ENCODE measurements at places on chromosomes 16 and 17.
A peak's percentile ranks its signal among the peaks of the same experiment; 100 is the strongest.

- peak; percentile 29 for DNase-seq
These were observed 144.1 kb downstream of the RAB11FIP4 start for GRCh38 chr17:31535581-31535981.

DNA sequence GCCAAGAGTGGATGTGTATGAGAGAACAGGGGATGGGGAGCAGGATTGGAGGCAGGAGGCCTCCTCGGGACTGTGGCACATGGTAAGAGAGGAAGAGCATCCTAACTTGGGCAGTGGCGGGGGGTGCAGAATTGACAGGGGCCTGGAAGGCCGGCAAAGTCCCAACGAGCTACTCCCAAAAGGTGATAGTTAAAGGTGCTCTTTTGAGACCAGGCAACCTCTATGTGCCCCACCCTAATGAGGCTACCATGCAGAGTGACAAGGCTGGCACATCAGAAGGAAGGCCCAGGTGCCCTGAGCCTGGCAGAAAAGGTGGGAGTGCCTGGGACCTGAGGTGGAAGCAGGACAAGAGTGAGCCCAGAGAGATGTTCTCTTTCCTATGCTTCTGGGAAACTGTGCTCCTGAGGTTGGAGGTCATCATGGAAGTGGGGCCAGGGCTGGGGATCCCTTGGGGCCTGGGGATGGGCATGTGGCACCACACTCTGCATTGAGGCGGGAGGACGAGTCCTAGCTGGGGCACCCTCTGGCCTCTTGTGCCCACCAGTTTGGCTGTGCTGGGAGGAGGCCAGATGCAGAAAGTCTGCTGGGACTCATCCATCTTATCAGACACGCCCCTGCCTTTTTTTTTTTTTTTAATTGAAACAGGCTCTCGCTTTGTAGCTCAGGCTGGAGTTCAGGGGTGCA, 5.9 kb downstream of the RAB11FIP4 start:
- DNase-seq = no peak

GRCh38 chr17:34519282-34519681, 60.1 kb upstream of the TMEM132E start:
- peak; percentile 20 for DNase-seq

DNA sequence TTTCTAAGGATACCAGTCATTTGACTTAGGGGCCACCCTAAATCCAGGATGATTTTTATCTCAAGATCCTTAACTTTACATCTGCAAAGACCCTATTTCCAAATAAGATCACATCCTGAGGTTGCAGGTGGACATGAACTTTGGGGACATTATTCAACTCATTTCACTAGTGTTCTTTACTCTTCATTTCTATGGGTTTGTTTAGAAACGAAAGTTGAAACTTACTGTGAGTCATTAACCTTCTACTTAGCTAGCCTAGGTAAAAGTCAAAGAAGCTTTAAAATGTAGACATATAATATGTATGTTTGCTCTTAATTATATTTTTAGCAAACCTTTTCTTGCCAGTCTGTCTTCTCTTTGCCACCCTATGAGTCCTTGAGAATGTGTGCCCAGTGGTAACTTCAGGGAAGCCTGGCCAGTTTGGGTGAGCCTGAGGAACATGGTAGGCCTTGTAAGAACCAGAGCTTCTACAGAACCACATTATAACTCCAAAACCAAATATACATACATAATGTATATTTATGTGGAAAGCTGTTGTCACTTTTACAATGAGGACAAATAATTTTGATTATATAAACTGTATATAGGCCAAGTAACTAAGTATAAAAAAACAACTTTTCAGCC, 38.4 kb downstream of the BPTF start:
- DNase-seq = no peak

DNA sequence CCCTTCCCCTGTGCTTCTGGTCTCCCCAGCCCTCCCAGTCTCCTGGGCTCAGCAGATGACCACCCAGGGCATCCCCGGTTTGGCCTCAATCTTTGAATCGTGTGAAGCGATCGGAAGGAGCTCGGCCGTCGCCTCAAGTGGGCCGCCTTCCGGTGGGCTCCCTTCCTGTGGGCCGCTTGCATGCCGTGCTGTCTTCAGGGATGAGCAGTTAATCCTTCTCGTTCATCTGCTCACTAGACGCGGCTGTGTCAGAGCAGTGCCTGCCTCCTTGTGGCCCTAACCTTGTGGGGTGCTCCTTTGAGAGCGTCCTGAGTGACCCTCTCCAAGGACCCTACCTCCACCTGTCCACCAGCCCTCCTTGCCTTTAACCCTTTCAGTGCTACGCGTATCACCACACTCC, 40.4 kb downstream of the BAIAP2 start:
- DNase-seq = no peak

GRCh38 chr17:29698019-29698777, 75.5 kb upstream of the CORO6 start:
- DNase-seq = no peak

GRCh38 chr16:2485811-2486507, 11.0 kb downstream of the TBC1D24 start:
- DNase-seq = no peak

GRCh38 chr16:28984619-28985135, at the start of gene LAT:
LAT (plus strand) TSS chr16:28985052; CDS start chr16:28985418, 366 bp downstream.
- DNase-seq = peak; percentile 70

DNA sequence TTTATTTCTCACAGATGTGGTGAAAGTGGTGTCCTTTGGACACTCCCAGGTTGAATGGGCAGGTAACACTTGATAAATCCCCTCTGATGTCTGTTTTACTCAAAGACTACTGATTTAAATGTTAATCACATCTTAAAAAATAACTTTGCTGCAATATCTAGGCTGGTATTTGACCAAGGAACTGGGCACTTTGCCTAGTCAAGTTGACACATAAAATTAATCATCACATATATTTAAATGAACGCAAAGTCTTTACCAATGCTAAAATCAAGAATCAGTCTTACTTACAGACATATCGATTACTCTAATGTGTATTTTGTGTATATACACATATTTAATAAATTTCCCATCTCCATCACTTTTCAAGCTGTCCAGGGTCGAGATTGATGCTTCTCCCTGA, 7.0 kb downstream of the MT2A start:
- DNase-seq = no peak

- no peak for DNase-seq
These were observed 62.4 kb downstream of the VAT1L start for GRCh38 chr16:77850636-77851333.

- peak; percentile 18 for DNase-seq
These were observed at the start of gene HSD11B2 for GRCh38 chr16:67430977-67431774. HSD11B2 (plus strand) TSS chr16:67431121; CDS start chr16:67431249, 128 bp downstream.

DNA sequence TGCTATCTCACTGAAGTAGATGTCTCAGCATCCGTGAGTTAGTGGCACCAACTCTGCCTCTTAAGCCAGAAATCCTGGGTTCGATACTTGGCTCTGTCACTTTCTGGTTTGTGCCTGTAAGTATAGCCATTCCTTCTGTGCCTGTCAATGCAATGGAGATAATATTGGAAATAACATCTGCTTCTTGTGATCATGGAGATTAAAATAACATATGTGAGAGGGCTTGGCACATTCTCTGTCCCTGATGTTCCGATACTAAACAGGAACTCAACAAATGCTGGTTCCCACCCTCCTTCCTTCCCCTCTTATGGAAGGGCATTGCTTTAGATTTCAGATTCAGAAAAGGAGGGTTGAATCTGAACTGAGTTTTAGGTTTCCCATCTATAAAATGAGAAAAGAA, 39.8 kb downstream of the TBX4 start:
- DNase-seq = no peak

- peak; percentile 55 for DNase-seq
These were observed 7.5 kb downstream of the EPOP start for GRCh38 chr17:38667099-38667786.

DNA sequence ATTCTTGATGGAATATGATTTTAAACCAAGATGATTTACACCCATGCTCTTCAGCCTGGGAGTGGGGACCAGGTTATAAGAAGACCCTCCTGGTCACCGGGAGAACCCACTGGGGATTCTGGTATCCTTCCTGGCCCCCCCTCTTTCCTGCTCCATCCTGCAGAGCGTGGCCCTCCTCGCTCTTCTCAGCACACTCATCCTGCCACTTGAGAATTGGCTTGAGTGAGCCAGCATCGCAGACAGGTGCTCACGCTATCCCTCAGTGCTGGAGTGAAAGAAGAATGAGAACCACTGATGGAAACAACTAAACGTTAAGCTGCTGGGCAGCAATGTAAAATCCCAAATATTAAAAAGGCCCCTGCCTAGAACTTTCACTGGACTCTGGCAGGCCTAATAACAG, 98.0 kb downstream of the CYTH1 start:
- no peak for DNase-seq

- DNase-seq = peak; percentile 0
These were observed 119.7 kb upstream of the MYOCD start for GRCh38 chr17:12545877-12546513.

- DNase-seq = no peak
These were observed 484 bp upstream of the NUDT7 start for GRCh38 chr16:77721752-77722308.

GRCh38 chr17:47840742-47841487, at the start of gene SCRN2:
SCRN2 (minus strand) TSS chr17:47841273; CDS start chr17:47840843, 430 bp downstream.
- peak; percentile 92 for DNase-seq

- no peak for DNase-seq
These were observed 44.7 kb downstream of the IL21R start for GRCh38 chr16:27446721-27447120.

DNA sequence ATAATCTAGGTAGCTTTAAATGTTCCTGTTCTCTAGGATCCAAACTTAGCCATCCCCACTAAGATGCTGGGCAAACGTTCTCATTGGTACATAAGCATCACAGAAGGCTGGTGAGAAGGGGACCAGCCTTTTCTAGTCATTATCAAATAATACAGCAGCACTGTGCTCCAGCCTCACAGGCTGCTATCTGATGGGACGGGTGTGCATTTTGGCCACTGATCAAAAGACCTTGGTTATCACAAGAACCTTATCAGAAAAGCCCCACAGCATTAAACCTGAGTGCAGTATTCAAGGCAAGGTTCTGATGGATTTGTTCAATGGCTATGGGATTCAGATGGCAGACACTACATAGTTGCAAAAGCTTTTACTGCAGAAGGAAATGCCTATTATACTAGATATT, 19.1 kb upstream of the KPNB1 start:
- DNase-seq = no peak

DNA sequence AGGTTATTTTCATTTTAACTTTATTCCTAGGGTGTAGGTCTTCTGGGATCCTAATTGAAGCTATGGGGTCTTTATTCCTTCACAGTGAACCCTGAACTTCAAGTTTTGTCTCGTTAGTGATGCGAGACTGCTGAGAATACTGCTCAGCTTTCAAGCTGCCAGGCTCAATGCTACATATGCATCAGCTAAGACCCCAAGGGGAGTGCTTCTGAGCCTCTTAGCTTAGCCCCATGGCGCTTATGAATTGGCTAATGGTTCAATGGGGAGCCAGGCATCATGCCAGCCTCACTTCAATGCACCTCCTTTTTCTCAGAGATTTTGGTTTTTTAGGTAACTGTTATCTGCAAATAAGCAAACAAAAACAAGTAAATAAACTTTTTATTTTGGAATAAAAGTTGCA, 94.1 kb upstream of the SIAH1 start:
- DNase-seq = no peak

DNA sequence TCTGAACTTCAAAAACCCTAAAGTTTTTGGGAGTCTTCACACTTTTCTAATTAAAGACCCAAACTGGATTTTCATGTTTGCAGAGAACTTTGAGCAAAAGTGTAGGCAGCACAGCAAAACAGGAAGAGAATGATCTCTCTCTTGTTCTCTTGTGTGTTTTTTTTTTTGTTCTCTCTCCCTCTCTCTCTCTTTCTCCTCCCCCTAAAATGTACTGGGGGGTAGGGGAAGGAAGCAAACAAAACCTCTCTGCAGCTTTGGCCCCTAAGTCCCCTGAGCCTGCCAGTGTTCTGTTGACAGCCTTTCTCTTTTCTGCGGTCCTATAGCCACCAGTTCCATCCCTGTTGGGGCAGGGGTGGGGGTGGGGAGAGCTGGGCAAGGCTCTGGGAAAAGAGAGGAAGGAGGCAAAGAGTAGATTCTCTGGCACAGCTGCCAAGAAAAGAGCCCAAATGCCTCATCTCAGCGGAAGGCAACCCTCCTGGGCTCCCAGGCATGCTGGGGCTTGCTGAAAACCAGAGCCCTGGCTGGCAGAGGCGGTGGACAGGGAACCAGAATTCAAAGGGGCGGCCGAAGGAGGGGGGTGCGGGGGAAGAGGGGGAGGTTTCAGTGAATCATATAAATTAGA, 295.3 kb downstream of the SOX9 start:
- DNase-seq = no peak

DNA sequence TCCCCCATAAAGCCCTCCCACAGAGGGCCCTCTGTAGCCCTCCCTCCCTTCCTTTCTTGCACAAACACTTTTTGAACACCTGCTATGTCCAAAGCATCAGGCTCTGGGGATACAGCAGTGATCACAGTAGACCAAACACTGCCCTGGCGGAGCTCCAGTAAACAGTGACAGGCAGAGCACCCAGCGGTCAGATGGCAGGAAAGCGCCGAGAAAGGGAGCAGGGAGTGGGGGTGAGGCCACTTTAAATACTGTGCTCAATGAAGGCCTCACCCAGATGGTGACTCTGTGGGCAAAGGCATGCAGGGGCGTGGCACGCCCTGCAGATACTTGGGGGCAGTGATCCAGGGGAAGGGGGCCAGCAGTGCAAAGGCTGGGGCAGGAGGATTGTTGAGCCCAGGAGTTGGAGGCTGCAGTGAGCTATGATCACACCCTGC, 7.6 kb downstream of the PRR29 start:
- no peak for DNase-seq

GRCh38 chr17:64778240-64779097, 116.4 kb upstream of the SMURF2 start:
- DNase-seq = no peak

DNA sequence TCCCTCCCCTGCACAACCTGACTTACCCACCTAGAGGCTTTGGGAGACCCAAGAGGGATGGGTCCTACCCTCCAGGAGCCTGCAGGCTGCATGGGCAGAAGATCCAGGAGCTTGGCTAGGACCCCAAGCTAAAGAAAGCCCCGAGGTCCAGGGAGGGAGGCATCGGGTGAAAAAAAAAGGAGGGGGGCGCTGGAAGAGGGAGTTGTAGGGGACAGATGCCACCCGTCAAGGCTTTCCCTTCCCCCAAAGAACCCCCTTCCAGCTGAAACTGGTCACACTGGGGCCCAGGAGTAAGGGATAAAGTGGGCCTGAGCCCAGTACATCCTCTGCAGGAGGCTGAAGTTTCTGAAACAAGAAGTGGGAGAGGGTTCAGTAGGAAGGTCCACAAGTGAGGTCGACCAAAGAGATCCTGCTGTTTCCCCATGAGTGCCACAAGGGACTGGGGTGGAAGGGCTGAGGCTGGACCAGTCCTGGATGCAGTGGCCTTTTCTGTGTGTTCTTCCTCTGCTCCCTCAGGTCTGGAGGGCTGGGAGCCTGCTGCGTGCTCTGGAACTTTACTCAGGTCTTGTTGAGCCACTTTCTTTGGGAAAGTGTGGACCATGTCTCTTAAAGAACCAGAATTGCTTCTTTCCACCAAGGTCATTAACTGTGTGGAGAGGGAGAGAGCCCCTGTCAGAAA, 14.2 kb upstream of the CBFB start:
- DNase-seq = no peak
